ENCODE measurements at places on chromosomes 7 and 10. TPM values are rescaled to one million over a fixed set of nuclear protein-coding genes. Genes with fewer than 3 reads are reported as not detected.

NPVF gene
- total RNA-seq, result not detected

TCAF1 gene
- total RNA-seq, result 50.0 TPM

DNA sequence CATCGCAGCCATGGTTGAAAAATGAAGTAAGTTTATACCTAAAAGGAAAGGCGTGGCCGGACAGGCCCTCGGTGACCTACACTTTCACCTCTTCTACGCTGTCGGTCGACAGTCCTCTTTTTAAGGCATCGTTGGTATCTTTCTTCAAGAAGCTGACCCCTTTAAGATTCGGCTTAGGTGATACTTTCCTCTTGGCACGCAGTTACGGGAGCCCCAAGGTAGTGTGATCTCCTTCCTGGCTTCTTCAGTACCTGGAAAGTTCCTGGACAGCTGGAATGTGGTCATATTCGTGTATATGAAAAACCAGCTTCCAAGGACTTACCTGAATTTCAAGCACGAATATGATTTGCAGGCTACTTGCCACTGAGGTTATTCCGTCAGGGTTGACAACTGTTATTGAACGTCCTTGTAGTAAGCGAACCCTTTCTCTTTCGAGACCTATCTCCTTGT is 885 bp upstream of the SYPL1 start:
- DNase-seq, result no peak

- no peak for DNase-seq
These were observed 66.6 kb upstream of the MGMT start for GRCh38 chr10:129400426-129400825.

GRCh38 chr7:30780941-30781340 is 9.7 kb downstream of the MINDY4 start:
- no peak for DNase-seq

- no peak for DNase-seq
These were observed 372.5 kb upstream of the MKI67 start for GRCh38 chr10:128498746-128499145.

DNA sequence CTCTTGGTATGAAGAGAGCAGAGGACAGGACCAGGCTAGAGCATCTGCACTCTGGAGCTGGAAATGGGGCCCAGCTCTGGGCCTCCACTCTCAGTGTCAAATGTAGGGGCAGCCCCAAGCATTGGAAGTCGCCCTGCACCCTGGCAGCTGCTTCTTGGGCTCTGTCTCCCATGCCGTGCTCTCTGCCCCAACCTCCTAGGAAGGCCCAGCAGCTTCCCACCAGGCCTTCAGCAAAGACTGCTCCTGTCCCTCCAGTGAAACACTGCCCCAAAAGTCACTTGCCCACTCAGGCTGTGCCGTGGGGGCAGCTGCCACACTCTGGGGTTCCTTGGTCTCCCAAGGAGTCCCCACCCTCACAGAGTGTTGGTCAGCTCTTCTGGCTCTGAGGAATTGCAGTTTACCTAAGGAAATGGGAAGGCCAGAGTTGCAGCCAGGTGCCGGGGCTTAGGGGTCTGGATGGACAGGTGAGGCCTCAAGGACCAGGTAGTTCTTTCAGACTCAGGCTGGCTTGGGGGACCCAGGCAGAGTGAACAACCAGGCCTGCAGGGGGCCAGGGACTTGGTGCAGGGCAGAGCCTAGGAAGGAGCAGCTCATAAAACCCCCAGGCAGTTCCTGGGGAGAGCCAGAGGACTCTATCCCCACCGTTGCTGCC is 9.4 kb upstream of the OPN4 start:
- DNase-seq, result no peak

DNA sequence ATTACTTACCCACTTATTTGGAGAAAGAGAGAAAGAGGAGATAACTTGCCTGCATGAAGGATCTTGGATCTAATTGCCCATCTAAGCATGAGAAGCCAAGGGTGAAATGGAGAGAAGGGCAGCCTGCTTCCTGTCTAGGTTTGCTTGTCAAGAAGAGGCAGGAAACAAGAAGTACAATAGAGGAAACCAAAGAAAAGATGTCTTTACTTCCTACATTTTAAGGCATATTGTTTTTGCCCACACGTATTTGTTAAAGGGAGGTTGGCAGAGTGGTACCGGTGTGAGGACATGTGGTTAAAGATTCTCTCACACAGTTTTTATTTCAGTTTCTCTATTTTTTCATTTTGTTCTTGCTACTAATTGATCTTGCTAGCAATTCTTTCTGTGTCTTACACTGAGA is 6.0 kb upstream of the TAS2R38 start:
- no peak for DNase-seq

DNA sequence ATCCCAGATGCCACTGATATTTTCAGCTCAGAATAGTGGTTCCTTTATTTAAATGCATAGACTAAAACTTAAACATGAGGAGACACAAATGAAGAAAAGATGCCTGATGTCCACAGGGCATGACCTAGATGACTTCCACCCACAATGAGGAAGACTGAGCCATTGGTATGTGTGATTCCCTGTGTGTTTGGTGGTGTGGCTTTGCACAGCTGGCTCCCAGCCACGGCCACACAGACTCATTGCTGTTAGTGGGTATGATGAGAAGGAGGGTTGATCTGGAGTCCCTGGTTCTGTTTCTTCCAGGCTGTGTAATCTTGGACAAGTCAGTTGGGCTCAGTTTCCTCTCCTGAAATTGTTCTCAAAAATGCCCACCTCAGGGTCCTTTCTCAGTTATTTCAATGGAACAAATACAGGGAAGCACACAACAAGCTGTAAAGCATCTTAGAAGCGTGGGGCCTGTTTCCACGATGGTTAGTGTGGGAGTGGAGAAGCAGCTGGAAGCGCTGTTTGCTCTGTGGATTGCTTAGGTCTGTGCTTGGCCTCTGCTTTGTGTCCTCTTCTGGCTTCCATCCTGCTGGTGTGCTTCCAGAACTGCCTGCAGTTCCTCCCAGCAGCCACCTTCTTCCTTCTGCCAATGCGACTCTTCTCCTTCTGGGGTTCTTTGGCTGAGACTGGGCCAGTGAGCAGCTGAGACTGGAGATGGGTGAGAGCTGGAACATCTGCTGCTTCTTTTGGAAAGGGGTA is 303.7 kb downstream of the BMPER start:
- DNase-seq, result peak; percentile 22

DNA sequence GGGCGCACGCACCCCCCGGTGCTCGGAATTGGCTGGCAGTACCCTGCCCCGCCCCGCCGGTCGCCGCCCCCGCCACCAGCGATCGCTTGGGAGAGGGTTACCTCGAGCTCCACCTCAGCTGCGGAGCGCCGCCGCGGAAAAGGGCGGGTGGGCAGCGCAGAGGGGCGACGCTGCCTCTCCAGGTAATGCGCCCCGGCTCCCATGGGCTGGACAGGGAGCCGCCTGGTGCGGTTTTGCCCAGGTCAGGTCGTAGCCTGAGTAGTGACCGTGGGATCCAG is 1.3 kb downstream of the PFKFB3 start:
- no peak for DNase-seq

Data from fibroblast of the aortic adventitia (primary cell).